ENCODE measurements at places on chromosomes 1 and 21.

DNA sequence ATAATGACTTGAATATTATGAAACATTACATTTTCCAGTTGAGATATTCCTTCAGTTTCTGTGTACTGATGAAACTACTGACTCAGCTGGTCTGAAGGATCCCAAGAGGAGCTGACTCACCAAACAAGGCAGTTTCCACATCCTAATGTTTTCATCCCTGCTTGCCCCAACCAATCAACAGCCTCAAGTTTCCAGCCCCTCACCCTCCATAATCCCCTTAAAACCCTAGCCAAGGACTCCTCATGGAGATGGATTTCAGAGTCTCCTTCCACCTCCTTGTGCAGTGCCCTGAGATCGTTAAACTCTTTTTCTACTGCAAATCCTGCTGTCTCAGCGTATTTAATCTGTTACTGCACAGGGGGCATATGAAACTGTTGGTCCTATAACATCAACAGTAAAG is 83.1 kb upstream of the HAO2 start:
- DNase-seq: peak; percentile 65

DNA sequence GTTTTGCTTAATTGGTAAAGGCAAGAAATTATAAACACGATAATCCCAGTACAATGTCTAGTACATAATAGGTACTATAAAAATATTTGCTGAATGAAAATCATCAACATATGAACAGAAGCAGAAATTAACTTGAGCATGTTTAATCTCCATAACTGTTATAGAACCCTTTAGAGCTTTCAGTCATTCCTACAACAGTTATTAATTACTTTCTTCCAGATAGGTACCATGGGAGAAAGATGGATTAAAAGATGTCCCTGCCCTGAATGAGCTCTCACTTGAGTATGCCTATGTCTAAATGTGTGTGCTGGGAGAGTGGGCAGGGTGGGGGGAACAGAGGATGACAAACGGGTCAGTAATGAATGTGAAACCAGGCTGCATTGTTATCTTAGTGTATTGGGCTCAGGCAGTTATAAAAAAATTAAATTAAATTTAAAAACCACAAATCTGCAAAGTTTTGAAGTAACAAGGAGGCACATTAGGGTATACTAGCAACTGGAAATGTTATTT is 2.4 kb downstream of the EPS15 start:
- no peak for DNase-seq

- no peak for DNase-seq
Measured at GRCh38 chr1:47936916-47937551, 60.2 kb downstream of the TRABD2B start.

DNA sequence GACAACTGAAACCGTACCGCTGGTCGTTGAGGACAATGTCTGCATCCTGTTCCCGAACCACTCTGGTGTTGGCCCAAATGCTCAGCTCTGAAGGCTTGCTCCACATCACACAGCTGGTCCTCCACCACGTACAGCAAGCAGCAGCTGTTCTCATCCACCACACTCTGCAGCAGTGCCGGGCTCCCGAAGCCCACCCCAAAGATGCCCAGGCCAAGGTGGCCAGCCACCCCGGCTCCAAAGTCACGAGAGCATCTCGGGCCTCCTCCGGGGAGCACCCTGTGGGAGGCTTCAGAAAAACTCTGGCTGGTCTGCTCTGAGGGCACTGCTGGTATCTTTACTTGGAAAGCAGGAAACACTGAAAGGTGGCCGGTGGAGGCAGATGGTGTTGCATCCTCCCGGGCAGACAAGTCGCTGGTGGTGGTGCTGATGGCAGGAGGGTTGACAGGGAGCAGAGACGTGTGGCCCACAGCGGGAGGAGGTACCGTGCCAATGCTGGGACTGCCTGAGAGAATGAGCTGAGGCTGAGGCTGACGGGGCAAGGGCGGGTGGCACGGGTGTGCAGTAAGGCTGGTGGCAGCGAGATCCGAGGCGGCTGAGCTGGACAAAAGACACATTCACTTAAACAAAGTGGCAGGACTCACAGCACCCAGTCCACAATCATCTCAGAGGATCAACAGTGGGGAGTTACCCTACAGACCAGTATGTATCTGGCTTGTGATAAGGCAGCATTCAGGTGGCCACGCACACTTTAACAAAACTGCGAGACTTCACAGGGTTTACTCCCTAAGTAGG is 6.5 kb upstream of the CCDC27 start:
- no peak for DNase-seq

DNA sequence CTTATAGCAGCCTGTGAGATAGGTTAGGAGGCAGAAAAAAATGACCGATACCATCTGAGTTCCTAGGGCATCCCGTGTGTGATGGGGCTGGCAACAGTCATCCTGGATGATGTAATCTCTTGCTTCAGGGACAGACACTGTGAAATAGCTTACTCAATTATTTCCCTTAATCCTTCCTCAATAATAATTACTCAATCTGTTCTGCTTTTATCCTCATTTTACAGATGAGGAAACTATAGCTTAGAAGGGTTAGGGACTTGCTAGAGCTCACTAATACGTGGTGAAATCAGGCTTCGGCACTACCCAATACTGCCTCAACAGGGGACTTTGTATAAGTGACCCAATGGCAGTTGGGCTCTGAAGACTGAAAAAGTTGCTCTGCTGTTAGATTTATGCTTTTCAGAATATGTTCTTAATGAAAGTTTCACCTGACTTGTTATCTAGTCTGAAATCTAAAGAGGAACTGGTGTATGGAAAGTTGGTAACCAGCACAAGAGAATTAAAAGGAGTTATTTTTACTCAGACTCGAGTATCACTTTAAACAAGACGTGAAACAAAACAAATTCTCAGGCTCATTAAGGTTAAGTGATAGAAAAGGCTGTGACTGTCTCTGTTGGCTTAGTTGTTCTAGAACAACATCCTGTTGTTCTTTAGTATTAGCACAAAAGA is 14.4 kb downstream of the CD55 start:
- DNase-seq: no peak

- DNase-seq: peak; percentile 72
Measured at GRCh38 chr1:102089791-102090190, 93.1 kb upstream of the OLFM3 start.
